ENCODE measurements at places on chromosomes 2 and 18.
A peak's percentile ranks its signal among the peaks of the same experiment; 100 is the strongest.

DNA sequence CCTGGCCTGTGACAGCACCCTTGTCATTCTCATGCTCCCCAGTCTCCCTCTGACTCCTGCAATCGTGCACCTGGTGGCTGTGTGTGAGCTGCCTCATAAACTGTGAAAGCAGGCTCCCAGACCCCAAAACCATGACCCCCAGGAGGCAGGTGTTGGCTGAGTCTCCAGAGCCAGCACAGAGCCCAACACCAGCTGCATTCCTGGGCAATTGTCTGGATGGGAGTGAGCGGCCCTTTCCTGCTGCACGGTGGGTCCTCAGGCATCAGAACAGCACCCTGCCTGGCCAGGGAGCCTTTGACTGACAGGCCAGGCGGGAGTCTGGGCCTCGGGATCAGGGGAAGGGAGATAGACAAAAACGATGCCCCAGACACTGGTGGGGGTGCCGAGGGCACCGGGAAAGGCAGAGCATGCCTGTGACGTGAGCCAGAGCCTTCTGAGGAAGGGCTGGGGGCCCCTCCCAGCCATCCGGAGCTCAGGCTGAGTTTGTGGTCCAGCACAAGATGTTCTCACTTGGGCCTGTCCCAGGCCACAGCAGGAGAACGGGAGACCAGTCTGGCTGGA, 135.1 kb upstream of the GPC1 start:
- no peak for DNase-seq

- DNase-seq, result no peak
These were observed 15.8 kb upstream of the IER3IP1 start for GRCh38 chr18:47191961-47192360.

- DNase-seq, result no peak
These were observed 150.9 kb upstream of the ZFP36L2 start for GRCh38 chr2:43377327-43377726.

- DNase-seq, result peak; percentile 12
These were observed 100.9 kb upstream of the NEUROD1 start for GRCh38 chr2:181781078-181781786.

GRCh38 chr18:25140124-25140961, 211.6 kb downstream of the ZNF521 start:
- no peak for DNase-seq

DNA sequence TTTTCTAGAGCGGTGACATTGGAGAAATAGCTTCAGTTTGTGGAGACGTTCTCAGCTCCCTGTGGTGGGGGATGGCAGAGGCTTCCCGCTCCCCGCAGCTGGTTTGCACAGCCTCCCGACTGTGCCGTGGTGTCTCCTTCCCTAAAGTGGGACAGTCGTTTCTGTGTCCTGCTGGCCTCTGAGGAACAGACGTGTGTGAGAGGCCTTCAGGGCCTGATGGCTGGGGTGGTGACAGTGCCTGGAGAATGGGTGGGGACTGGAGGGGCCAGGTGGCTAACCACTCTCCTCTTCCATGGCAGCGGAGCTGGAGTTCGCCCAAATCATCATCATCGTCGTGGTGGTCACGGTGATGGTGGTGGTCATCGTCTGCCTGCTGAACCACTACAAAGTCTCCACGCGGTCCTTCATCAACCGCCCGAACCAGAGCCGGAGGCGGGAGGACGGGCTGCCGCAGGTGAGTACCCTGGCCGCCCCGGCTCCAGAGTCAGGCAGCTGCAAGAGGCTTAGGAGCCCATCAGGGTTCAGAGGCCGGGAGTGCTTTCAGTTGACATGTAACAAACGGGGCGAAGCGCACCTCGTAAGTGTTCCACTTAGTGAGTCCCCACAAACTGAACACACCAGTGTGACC, 105.4 kb downstream of the FAM210A start:
- no peak for DNase-seq

- DNase-seq, result no peak
These were observed 10.1 kb downstream of the CTIF start for GRCh38 chr18:48548921-48549320.

DNA sequence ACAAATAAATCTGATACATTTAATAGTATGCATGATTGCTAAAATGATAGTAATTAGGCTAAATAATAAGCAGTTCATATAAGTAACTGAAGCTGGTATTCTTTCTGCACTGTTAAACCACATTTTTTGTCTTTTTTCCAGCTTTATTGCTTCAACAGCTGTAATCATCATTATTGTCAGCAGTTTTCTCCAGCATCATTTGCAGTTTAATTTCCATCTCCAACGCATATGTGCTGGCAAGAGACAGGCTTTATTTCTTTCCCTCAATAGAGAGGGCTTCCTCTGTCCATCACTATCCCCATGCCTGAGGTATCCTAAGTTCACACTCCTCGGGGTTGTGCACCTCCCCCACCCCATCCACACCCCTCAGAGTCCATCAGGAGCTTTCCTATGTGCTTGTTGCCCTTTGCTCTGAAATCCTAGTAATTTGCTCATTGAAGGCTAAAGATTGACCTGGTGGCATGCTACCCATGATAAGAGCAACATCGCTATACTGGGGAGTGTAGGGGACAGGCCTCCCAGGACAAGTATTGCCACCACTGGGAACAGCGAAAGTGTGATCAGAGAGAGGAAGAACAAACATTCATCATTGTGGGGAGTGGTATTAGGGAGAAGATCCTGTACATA, 37.1 kb downstream of the B4GALT6 start:
- DNase-seq, result no peak

GRCh38 chr2:52976143-52976949, 791.3 kb upstream of the CHAC2 start:
- no peak for DNase-seq

DNA sequence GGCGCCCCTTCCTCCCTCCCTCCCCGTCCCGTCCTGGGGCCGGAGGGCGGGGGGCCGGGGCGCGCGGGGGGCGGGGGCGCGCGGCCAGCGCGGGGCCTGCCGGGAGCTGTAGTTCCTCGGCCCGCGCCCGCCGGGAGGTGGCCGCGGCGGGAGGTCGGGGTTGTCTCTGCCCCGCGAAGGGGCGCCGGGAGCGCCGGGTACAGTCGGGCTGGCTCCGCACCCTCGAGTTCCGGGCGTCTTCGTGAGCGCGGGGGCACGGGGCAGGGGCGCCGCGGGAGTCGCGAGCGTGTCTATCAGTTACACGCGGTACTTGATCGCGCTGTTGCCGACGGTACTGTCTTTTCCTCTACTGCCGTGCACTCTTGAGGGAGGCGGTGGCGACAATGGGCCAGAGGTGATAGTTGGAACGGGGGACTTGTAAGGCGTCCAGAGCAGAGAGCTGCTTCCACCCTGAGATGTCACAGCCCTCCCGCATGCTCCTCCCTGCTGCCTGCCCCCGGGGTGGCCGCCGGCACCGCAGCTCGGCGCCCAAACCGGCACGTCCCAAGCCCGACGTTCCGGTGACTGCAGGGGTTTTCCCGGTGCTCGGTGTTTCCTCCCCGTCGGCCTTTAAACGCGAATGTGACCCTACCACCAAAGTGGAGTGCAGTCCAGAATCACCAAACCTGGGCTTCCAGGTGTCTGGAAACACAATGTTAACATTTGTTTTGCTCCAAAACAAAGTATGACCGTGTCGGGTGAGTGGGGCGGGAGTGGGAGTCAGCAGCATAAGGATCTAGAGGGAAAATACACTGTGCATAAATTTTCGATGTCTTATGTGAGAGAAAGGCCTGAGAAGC, at the start of gene PRKD3:
Gene PRKD3 (minus strand): TSS at position 48 of the 839 bp plus-strand sequence. CDS start 8,309 bp downstream, outside the sequence.
- peak; percentile 38 for DNase-seq

- no peak for DNase-seq
These were observed 81.0 kb downstream of the CHN1 start for GRCh38 chr2:174924061-174924693.

Data from pancreas (tissue), 10 donors.